ENCODE measurements at places on chromosomes 12 and 14. TPM values are rescaled to one million over a fixed set of nuclear protein-coding genes. Genes with fewer than 3 reads are reported as not detected.

SLC7A7 gene
- 10.2 TPM for total RNA-seq

PIANP gene
- 2.1 TPM for total RNA-seq

KLHL33 gene
- total RNA-seq = 0.32 TPM

PMEL gene
- total RNA-seq = 2.9 TPM

RNASE7 gene
- total RNA-seq = not detected

TAS2R9 gene
- not detected for total RNA-seq

LMNTD1 gene
- total RNA-seq = 0.16 TPM

TPPP2 gene
- not detected for total RNA-seq

LRRC10 gene
- not detected for total RNA-seq

DCN gene
- total RNA-seq = 827 TPM

POLE gene
- 16.9 TPM for total RNA-seq

MYO1H gene
- not detected for total RNA-seq

GPR68 gene
- 3.4 TPM for total RNA-seq

CCDC38 gene
- not detected for total RNA-seq

DIO3 gene
- total RNA-seq = 0.16 TPM

FAM222A gene
- total RNA-seq = 0.16 TPM

SLC4A8 gene
- 6.7 TPM for total RNA-seq

TGM1 gene
- 3.1 TPM for total RNA-seq

TOMM20L gene
- not detected for total RNA-seq

SLC25A47 gene
- 0.16 TPM for total RNA-seq

PIWIL1 gene
- total RNA-seq = not detected

COCH gene
- 0.36 TPM for total RNA-seq

KCNH3 gene
- not detected for total RNA-seq

TSPAN19 gene
- total RNA-seq = not detected

NTS gene
- total RNA-seq = not detected

RPS6KL1 gene
- total RNA-seq = 0.32 TPM

CACNA1C gene
- total RNA-seq = 70.7 TPM

LRRC43 gene
- 0.65 TPM for total RNA-seq

PLA2G1B gene
- total RNA-seq = not detected

LGR5 gene
- total RNA-seq = 1.1 TPM

ARHGAP9 gene
- 0.16 TPM for total RNA-seq

LRRIQ1 gene
- 1.1 TPM for total RNA-seq

P3H3 gene
- 72.1 TPM for total RNA-seq

GLT8D2 gene
- total RNA-seq = 91.8 TPM

PMCH gene
- not detected for total RNA-seq

SLC25A21 gene
- total RNA-seq = under 0.01 TPM

CATSPERB gene
- total RNA-seq = not detected

ACSM4 gene
- total RNA-seq = not detected

AMN gene
- total RNA-seq = 0.16 TPM

ERP27 gene
- not detected for total RNA-seq

RDH16 gene
- total RNA-seq = under 0.01 TPM

CD9 gene
- 214 TPM for total RNA-seq

GALNT9 gene
- not detected for total RNA-seq

NTF3 gene
- 4.4 TPM for total RNA-seq

MDP1 gene
- 15.1 TPM for total RNA-seq

KLRG1 gene
- total RNA-seq = 0.61 TPM

KCNK10 gene
- not detected for total RNA-seq

SP1 gene
- total RNA-seq = 68.2 TPM

FAM181A gene
- not detected for total RNA-seq

PRPH gene
- 0.12 TPM for total RNA-seq

TDRD9 gene
- 1.3 TPM for total RNA-seq

AQP2 gene
- not detected for total RNA-seq

CISTR gene
- total RNA-seq = not detected

LRRC9 gene
- not detected for total RNA-seq

PPP1CC gene
- total RNA-seq = 91.8 TPM

ZDHHC22 gene
- not detected for total RNA-seq

ANKRD33 gene
- total RNA-seq = not detected

LMO3 gene
- total RNA-seq = 7.6 TPM

RBM25 gene
- 37.5 TPM for total RNA-seq

Measured in hair follicle dermal papilla cell (primary cell).